ACHN (cell line): ENCODE measurements at places on chromosomes 2 and 18.

- peak; percentile 25 for DNase-seq
Observed at GRCh38 chr2:26840937-26841610, 6.9 kb upstream of the DPYSL5 start.

DNA sequence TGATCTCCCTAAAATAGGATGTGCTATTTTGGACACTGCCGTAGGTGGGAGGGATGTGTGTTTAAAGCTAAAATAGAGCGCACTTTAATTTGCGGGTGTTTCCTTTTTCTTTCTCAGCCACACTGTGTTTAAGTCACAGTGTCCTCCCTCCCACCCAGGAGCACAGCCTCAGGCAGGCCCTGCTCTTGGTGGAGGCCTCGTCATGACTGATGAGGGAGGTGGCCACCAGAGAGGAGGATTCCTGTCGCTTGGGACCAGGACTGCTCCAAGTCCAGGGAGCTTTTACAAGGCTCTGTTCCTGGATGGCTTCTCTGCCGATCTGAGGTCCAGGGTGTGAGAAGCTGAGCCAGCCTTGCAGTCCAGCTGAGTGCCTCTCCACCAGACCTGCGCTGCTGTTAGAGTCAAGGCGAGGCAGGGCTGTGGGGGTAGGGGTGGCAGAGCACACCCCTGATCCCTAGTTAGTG is 33.5 kb downstream of the INPP4A start:
- no peak for DNase-seq

- DNase-seq: no peak
Observed at GRCh38 chr2:88018909-88019308, 2.6 kb upstream of the RNU2-63P start.

- DNase-seq: no peak
Observed at GRCh38 chr18:49186242-49186641, 235.5 kb upstream of the SMAD7 start.

GRCh38 chr2:201349601-201350000 is 7.5 kb downstream of the FLACC1 start:
- DNase-seq: no peak

DNA sequence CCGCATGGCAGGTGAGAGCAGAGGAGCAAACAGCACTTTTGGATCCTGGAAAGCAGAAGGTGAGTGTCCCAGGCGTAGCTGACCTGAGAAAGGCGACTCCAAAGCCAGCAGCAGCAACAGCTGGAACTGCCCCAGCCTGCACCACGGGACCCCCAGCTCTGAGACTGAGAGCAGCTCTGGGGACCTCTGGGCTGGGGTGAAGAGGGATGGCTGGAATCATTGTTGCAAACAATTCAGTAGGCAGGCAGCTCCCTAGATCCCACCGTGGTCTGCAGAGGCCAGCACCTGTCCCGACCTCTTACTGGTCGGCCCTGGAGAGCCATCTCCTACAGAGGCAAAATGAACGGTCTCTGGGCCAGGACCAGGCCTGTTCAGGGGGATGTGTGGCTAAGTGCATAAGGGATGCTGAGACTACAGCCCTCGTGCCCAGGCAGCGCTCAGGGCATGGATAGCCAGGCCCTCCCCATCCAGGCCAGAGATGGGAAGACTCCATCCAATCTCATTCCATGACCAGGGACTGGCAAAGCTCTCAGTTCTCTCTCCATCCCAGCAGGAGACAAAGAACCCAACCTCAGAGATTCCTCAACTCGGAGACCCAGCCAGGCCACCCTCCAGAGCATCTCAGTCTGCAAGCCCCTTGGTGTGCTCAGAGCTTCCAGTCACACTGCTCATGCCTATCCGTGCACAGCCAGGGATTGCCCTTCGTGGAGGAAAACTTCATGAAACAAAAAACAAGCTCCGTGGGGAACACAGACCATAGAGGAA is 38.2 kb upstream of the ALPP start:
- no peak for DNase-seq

GRCh38 chr18:6022074-6022444 is 126.7 kb upstream of the TMEM200C start:
- no peak for DNase-seq

GRCh38 chr2:207238831-207239701 is 73.3 kb upstream of the KLF7 start:
- DNase-seq: peak; percentile 47

- no peak for DNase-seq
Observed at GRCh38 chr18:73638709-73639108, 508.9 kb downstream of the FBXO15 start.

DNA sequence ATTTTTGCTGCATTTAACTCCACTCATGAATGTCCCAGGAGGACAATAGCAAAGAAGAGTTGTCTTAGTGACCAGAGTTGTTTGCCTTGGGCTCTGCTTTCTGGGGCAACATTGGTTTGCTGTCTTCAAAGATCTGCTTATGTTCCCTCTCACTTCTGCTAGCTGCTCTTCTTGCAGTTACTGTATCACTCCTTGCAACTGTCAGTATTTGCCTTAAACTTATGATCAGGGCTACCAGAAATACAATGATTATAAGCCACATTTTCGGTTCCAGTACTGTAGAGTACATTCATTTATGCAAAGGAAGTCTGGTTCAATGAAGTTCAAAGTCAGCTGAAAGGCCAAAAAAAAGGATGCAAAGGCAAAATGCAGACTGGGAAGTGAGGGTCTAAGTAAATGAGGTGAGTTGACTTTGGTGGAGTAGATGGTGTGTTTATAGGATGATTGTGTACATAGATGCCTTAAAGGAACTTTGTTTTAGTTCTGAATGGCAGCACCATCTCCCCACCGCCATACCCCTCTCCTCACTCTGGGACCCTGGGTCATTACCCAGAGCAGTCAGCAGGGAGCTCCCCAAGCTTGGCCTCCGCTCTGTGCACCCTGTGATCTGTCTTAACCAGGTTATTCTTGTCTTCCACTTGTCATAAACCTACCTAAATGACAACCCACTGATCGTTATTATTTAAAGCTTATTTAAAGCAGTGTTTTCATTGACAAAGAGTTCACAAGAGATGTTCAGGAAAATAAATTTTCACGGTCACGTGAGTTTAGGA is 236.0 kb downstream of the DOK6 start:
- no peak for DNase-seq

DNA sequence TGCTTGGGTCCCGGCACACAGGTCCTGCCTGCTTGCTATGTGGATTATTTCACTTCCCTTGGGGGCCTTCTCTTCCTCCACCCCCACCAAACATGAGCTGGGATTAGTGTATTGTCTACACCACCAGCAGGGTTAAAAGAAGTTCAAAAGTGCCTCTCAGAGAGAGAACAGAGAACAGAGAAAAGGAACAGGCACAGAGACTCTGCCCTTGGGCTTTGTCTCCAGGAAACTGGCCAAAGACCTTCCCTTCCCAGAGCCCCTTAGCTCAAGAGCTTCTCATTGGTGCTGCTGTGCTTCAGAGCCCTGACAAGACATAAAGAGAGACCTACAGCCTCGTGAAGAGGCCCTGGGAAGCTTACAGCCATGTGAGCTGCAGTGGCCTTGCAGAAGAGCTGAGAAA is 7.1 kb upstream of the FIGLA start:
- DNase-seq: no peak

- no peak for DNase-seq
Observed at GRCh38 chr2:26483516-26483915, 5.6 kb upstream of the OTOF start.

DNA sequence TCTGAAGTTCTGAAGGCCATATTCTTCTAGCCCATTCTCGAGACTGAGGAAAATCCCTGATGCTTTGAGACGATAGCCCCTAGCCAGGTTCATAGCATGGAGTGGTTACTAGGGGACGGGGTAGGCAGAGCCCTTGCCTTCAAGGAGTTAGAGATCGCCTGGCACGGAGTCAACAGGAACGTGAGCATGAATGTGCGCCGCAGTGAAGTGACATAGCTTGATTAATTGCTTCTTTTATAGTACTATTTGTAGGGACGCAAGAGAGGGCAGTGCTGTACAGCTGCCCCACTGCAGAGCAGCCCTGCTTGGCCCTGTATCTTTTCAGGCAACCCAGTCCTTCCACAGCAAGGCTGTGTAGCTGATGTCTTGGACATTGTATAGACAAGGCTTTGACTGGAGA is 26.2 kb downstream of the HRH4 start:
- no peak for DNase-seq

DNA sequence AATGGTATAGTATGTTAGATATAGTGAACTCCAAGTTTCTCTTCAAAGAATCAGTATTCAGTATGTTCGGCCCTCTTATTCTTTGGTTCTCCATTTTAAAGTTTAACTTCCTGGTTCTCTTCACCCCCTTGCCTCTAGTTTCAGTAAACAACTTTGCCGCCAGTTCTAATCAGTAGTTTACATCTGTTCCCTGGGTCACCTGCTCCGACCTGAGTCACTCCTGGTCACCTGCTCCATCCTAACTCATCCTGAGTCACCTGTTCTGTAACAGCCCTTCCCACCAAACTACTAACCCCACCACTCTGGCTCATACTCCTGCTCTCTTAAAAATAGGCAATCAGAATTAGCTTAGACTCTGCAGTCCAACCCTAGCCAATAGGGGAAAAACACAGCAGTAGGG is 23.7 kb upstream of the TEX51 start:
- DNase-seq: no peak

GRCh38 chr2:44531289-44531688 is 169.5 kb downstream of the CAMKMT start:
- no peak for DNase-seq

DNA sequence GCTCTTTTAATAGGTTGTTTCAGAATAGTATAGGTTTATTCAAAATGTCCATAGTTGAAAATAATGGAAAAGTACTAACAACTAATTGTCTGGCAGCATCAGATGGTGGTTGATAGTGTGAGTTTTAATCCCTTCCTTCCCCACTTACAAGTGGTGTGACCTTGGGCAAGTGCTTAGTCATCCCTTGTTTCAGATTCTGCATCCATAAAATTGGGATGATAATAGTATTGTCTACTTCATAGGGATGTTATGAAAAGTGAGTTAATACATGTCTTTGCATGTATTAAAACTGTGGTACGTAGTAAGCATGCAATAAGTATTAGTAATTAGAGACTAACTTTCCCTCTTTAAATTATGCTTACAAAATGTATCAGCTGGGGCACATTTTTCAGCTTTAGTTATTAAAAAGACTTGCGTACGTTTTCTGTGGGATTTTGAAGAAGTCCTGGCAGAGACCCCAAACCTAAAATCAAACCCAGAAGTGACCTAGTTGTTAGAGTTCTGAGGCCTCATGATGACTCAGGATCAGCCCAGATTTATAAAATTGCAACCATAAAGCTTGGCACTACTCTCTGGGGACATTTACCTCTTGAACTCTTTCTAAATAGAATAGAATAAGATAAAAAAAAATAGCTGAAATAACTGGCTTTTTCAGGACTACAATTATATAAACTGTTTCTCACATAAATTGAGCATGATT is 8.6 kb downstream of the ITGA4 start:
- no peak for DNase-seq

GRCh38 chr2:36560726-36561125 is 37.2 kb downstream of the FEZ2 start:
- no peak for DNase-seq

DNA sequence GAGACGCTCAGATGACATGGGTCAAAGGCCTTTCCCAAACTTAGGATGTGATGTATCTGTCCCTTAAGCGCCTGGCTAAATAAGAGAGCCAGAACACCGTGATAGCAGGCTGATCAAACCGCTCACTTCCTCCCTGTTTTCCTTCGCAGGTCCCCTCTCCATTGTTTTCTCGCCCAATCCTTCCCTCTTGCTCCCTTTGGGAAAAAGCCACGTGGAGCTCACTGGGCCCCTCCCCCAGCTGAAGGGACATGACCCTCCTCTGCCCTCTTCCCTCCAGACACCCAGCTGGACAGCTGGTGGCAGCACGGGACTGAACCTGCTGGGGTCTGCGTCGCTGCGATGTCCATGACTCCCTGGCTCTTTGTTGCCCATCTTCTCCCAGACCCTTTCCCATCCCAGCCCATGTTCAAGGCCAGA is 201.7 kb downstream of the TNS1 start:
- no peak for DNase-seq

DNA sequence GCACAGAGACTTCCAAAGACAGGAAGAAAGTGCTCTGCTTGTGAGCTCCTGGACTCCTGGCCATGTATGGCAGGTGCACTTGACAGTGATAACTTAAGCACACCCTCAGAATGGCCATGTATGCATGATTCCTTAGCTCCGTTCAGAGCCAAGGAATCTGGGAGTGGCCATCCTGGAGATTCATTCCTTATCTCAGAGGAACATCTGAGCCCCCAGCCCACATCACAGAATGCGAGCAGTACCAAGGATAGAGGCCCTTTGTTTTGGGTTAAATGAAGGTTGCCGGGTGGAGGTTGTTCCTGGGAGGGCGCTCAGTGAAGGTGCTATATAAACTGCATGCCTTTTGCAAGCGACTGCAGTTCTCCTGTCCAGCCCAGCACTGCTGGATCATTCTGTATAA is 26.9 kb downstream of the DIPK1C start:
- DNase-seq: no peak

DNA sequence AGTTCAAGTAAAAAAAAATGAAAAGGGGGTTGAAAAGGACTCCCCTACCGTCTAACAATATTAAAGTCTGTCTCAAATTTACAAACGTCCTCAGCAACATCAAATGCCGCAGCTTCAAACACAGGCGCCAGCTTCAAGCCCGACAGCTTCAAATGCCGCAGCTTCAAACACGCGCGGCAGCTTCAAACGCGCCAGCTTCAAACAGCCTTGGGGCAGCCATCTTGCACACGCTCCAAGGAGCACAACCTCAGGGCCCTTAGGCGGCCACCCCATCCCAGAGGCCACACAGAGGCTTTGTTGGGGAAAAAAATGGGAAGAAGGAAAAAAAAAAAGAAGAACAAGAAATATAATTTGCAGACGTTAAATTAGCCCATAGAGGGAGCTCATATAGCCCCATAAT is 244.4 kb upstream of the VRK2 start:
- DNase-seq: no peak

GRCh38 chr2:15059870-15060512 is 427.5 kb downstream of the LRATD1 start:
- DNase-seq: no peak

- no peak for DNase-seq
Observed at GRCh38 chr2:133175926-133176325, 392.3 kb downstream of the NCKAP5 start.

DNA sequence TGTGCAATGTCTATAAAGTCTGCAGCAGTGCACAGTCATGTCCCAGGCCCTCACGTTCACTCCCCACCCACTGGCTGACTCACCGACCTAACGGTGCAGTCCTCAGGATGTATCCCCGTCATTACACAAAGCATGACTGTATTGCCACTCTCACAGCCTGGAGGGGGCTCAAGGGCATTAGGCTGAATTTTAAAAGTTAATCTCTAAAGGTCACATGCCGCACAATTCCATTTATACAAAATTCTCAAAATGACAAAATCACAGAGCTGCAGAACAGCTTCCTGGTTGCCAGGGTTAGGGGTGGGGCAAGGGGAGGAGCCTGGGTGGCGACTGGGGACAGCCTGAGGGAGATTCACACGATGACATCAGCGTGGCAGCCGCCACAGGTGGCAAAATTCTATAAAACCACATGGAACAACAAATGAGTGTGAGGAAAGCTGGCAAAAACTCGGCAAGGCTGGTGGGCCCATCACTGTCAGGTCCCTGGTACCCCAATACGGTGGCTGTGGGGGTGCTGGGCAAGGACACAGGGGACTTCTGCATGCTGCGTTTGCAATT is 97.6 kb downstream of the NDUFA10 start:
- peak; percentile 88 for DNase-seq

- DNase-seq: no peak
Observed at GRCh38 chr18:62374410-62374965, 49.4 kb downstream of the TNFRSF11A start.

GRCh38 chr2:168336786-168337388 is 89.5 kb upstream of the STK39 start:
- peak; percentile 52 for DNase-seq
